PC-3 (cell line): ENCODE measurements at places on chromosomes 7 and 10. TPM values are rescaled to one million over a fixed set of nuclear protein-coding genes. Genes with fewer than 3 reads are reported as not detected.

MYL7 gene
- not detected in 2 replicates for total RNA-seq

ELAPOR2 gene
- 10.2 and 14.7 TPM in 2 replicates for total RNA-seq

STEAP4 gene
- total RNA-seq: 1.2 and 1.7 TPM in 2 replicates

EPHA1 gene
- total RNA-seq: 43.9 and 46.4 TPM in 2 replicates

- no peaks in the 10 kb centered on the region for H3K36me3 ChIP-seq
- H3K27ac ChIP-seq: no peak overlapping the region
- DNase-seq: peak; percentile 84
- H3K27me3 ChIP-seq: no peaks in the 10 kb centered on the region
- H3K4me1 ChIP-seq: peaks cover 10% of the 10 kb centered on the region
- H3K4me3 ChIP-seq: no peak overlapping the region
Observed at GRCh38 chr10:62561151-62561550, 187.0 kb downstream of the ZNF365 start.

- no peak overlapping the region for H3K4me3 ChIP-seq
- no peak for DNase-seq
- no peak overlapping the region for H3K27ac ChIP-seq
- peaks cover 9% of the 10 kb centered on the region for H3K4me1 ChIP-seq
- no peaks in the 10 kb centered on the region for H3K27me3 ChIP-seq
- H3K36me3 ChIP-seq: peaks cover 3% of the 10 kb centered on the region; the same call in 1 of the 2 replicates
Observed at GRCh38 chr7:5231116-5231515, 41.1 kb downstream of the WIPI2 start.

GRCh38 chr10:60040014-60040662 is 133.8 kb upstream of the CCDC6 start:
- DNase-seq: peak; percentile 98
- H3K36me3 ChIP-seq: no peaks in the 10 kb centered on the region
- H3K27me3 ChIP-seq: no peaks in the 10 kb centered on the region
- H3K4me1 ChIP-seq: peaks cover 59% of the 10 kb centered on the region
- peak overlapping the region; percentile 21 for H3K27ac ChIP-seq
- H3K4me3 ChIP-seq: peak overlapping the region; percentile 2; the same call in 1 of the 2 replicates

BICC1 gene
- 11.9 and 13.9 TPM in 2 replicates for total RNA-seq

HMX2 gene
- total RNA-seq: not detected in 2 replicates

DNA sequence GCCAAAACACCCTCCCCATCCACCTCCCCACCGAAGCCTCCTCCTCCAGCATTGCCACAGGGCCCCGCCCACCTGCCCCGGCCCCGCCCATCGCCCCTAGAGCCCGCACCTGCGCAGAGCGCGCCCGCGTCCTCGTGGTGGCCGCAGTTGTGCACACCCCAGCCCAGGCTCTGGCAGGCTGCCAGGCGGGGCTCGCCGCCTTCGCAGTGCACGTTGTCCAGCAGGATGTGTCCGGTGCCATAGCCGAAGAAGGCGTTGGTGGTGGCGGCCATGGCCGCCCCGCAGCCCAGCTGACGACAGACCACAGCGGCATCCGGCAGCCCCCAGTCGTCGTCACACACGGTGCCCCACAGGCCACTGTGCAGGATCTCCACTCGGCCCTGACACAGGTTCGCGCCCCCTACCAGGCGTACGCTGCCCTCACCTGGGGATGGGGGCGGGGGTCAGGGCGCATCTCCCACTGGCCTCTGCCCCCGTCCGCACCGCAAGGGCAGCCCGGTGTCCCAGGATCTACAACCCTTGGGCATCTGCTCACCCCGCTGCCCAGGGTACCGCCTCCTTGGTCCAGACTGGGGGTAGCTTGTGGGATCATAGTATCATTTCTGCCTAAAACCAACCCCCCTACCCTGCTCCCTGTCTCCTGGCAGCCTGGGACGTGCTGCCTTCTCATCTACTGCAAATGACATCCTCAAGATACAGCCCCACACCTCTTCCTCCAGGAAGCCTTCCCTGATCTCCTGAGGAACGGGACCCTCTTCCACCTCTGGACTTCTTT is 11.9 kb downstream of the SSC4D start:
- no peak overlapping the region for H3K27ac ChIP-seq
- H3K4me3 ChIP-seq: peak overlapping the region; percentile 69

GRCh38 chr10:63383141-63383540 is 82.6 kb downstream of the JMJD1C start:
- H3K27me3 ChIP-seq: no peaks in the 10 kb centered on the region
- H3K4me3 ChIP-seq: no peak overlapping the region
- H3K4me1 ChIP-seq: peaks cover 2% of the 10 kb centered on the region; the same call in 1 of the 2 replicates
- no peak for DNase-seq

HBP1 gene
- 13.0 and 17.6 TPM in 2 replicates for total RNA-seq

CLEC5A gene
- not detected in 2 replicates for total RNA-seq

DNA sequence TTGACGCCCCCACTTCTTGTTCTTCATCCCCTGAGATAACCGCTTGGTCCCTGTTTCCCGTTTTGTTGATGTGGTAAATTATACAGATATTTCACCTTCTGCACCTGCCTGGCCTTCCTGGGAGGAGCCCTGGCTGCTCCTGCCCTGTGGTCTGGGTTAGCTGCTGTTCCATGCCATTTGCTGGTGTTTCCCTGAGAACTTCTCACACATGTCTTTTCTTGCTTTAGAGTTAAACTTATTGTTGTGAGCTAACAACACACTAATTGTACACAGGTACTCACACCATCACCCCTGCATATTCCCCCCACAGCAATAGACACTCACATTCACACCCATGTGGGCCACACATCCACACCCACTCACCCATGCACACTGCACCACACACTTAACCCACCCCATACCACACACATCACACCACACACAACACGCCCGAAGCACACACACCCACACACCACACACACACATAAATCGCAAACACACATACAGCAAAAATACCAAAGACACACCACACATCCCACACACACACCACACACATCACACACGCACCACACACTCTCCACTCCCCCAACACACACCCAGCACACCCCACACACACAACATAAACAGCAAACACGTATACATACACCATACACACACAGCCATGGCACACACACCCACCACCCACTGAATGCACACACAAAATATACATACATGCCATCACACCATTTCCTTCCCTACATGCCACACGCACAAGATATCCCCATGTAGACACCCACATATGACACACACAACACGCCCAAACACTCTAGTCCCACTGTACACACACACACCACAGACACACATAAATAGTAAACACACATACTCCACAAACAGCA is 19.4 kb upstream of the ANTXRL start:
- no peaks in the 10 kb centered on the region for H3K27me3 ChIP-seq
- H3K36me3 ChIP-seq: no peaks in the 10 kb centered on the region
- H3K27ac ChIP-seq: no peak overlapping the region
- no peak for DNase-seq
- no peaks in the 10 kb centered on the region for H3K4me1 ChIP-seq
- no peak overlapping the region for H3K4me3 ChIP-seq

KIF11 gene
- 25.5 and 26.2 TPM in 2 replicates for total RNA-seq

CCL24 gene
- not detected in 2 replicates for total RNA-seq

DNA sequence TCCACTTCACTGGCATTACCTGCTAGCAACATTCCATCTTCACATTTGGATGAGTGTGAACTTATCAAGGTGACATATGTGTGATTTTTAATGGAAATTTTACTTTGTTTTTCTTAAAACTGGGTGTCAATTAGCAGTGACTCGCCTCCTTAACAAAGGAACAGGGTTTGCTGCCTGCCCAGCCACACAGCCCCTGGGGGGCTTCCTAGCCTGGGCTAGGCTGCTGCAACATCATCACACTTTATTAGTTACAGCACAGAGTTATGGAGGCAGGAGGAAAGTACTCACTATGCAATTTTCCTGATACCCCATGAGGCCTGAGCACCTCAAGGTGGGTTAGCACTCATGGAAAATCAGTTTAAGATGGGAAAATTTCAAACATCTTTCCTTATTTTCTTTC is 861.3 kb downstream of the NRG3 start:
- H3K27me3 ChIP-seq: no peaks in the 10 kb centered on the region
- no peak for DNase-seq
- no peaks in the 10 kb centered on the region for H3K4me1 ChIP-seq
- H3K4me3 ChIP-seq: no peak overlapping the region

DNA sequence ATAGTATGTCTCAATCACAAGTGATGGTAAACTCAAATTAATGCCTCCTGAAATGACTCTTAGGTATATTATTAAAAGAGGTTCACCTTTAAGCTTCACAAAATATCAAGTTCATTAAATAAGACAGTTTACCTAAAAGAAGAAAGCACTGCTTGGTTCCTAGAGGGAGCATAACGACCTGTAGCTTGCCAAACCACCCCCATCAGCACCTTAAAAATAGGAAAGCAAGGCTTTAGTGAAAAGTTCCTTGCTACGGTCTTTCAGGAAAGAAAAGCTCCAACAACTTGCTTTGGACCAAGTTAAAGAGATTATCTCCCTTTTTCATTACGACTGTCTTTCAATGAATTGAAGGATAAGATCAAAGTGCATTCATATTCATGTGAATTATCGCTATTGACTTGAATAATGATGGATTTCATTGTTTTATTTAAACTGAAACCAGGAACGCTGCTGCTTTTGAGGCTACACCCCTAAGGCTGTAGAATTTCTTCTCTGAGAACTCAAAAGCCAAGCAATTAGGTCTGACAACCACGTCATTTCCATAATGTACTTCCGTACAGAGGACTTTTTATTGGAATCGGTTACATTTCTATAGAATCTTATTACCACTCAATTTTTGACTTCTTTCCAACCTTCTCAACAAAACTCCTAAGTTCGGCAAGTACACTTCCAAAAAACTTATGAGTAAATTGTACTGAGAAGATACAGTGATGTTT is 7.0 kb upstream of the SPAG6 start:
- H3K27ac ChIP-seq: peak overlapping the region; percentile 89
- peak; percentile 39 for DNase-seq
- H3K4me1 ChIP-seq: peaks cover 30% of the 10 kb centered on the region
- H3K36me3 ChIP-seq: no peaks in the 10 kb centered on the region

DNA sequence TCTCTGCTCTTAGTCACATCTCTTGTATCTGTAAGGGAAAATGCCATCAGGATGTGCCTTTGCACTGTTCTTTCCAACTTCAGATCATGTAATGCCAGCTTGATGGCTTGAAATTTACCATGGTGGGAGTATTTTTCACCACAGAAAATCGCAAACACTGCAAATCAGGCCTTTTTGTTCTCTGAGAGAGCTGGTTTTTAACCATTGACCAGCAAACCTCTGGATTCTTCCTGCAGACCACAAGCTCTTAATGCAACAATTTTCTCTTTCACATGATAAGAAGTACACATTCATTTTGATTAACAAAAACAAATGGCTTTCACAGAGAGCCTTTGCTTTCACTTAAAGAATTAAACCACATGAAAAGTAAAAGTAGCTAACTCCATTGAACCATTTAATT is 145.4 kb upstream of the NEBL start:
- no peaks in the 10 kb centered on the region for H3K27me3 ChIP-seq

- H3K36me3 ChIP-seq: no peaks in the 10 kb centered on the region
- DNase-seq: no peak
- no peaks in the 10 kb centered on the region for H3K27me3 ChIP-seq
- no peak overlapping the region for H3K4me3 ChIP-seq
- peaks cover 15% of the 10 kb centered on the region for H3K4me1 ChIP-seq
Observed at GRCh38 chr7:43169076-43169475, 56.6 kb downstream of the HECW1 start.

HGF gene
- total RNA-seq: 0.15 TPM in 1 of 2 replicates, not detected in the other

GRCh38 chr10:67803588-67804394 is 34.2 kb downstream of the DNAJC12 start:
- H3K27ac ChIP-seq: no peak overlapping the region
- no peak for DNase-seq
- H3K4me1 ChIP-seq: no peaks in the 10 kb centered on the region
- H3K4me3 ChIP-seq: no peak overlapping the region
- H3K27me3 ChIP-seq: no peaks in the 10 kb centered on the region

DNA sequence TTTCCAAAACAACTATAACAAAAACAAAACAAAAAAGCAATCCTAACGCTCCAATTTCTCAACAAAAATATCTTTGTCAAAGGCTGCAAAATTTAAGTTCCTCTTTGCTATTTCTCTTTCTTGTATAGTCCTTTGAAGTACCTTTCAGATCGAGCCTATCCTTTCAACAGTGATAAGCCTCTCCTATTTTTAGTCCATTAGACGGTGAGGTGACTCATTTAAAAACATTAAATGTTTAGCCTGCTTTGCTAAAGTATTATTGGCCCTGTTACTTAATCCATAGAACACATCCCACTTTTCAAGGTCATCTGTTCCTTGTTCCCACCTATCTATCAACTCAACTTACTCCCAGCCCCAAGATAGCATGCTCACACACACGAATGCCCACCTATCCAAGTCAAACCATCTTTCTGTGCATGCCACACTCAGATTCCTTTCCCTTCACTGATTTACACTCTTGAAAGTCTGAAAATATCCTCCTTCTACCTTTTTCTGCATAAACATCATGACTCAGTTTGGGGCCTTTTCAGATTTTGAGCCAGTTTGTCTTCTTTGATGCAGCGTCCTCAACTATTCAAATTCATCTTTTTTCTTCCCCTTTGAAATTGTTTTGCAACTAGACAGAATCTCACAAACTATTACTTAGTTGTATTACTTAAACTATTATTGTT is 224.9 kb upstream of the TMEM229A start:
- H3K4me1 ChIP-seq: no peaks in the 10 kb centered on the region
- no peaks in the 10 kb centered on the region for H3K27me3 ChIP-seq
- H3K27ac ChIP-seq: no peak overlapping the region
- H3K4me3 ChIP-seq: no peak overlapping the region
- no peaks in the 10 kb centered on the region for H3K36me3 ChIP-seq
- no peak for DNase-seq

GRCh38 chr7:95620631-95621030 is 24.3 kb upstream of the PDK4 start:
- no peak for DNase-seq
- H3K36me3 ChIP-seq: no peaks in the 10 kb centered on the region
- H3K27me3 ChIP-seq: peaks cover 18% of the 10 kb centered on the region
- H3K4me1 ChIP-seq: no peaks in the 10 kb centered on the region
- no peak overlapping the region for H3K27ac ChIP-seq

DNA sequence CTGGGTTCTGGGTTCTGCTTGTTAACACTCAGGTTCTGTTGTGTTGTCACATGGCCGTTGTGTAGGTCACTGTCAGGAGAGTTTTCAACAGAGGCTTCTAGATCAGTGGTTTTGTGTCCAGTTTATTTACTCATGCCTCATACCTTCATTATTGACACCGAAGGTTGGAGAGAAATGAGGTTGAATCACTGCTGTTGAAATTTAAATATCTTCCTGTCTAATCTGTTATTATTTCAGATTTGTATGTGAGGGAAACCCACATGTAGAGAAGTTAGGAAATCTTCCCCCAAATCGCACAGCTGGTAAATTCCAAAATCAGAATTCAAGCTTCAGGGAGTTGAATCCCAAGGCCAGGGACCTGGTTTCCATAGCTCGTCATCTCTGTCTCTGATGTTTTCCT is 28.3 kb upstream of the KLF6 start:
- no peaks in the 10 kb centered on the region for H3K27me3 ChIP-seq
- no peaks in the 10 kb centered on the region for H3K36me3 ChIP-seq
- no peak overlapping the region for H3K27ac ChIP-seq
- H3K4me3 ChIP-seq: no peak overlapping the region
- peaks cover 43% of the 10 kb centered on the region for H3K4me1 ChIP-seq

CALCR gene
- not detected in 2 replicates for total RNA-seq

- no peak for DNase-seq
- no peak overlapping the region for H3K27ac ChIP-seq
- no peaks in the 10 kb centered on the region for H3K27me3 ChIP-seq
- H3K36me3 ChIP-seq: no peaks in the 10 kb centered on the region
- H3K4me3 ChIP-seq: no peak overlapping the region
Observed at GRCh38 chr7:94439893-94440381, 45.2 kb downstream of the COL1A2 start.
